ENCODE measurements at places on chromosomes 6 and 20. TPM values are rescaled to one million over a fixed set of nuclear protein-coding genes. Genes with fewer than 3 reads are reported as not detected.

DNA sequence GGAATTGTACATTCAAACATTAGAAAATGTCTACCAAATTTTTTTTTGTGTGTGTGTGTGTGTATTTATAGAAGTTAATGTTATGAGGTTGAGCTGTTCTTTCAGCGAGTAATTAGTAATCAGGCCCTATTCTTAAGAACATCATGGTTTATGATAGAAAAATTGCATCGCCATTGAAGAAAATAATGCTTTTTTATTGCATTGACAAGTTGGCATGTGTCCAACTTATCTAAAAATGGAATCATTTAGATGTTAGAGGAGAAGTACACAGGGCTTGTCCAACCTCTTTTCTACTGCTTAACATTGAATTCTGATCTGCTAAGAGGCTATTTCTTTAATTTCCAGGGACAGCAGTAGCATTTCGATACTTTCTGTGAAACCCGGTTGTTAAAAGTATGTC, 61.6 kb upstream of the ADGRG6 start:
- no peak for DNase-seq

Gene TOX2
- total RNA-seq, result 1.7 TPM

Gene LRP11
- total RNA-seq, result 8.1 TPM

DNA sequence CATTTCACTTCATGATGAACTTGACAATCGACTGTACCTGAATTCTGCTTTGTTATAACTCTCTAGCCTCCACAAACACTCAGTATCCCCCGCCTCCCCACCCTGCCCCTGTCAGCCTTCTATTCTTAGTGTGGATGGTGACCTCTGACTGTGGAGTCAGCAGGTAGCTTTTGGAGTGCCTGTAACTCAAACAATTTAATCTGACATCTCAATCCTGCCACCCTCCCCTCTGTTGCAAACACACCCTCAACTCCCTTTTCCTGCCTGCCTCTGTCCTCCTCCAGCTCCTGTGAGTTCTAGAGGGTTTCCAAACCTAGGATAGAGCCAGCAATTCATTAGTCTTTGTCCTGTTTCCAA, 20.3 kb downstream of the DAAM2 start:
- no peak for DNase-seq

Gene PCSK2
- not detected for total RNA-seq

GRCh38 chr6:139580592-139581484, 206.4 kb upstream of the CITED2 start:
- DNase-seq, result no peak

DNA sequence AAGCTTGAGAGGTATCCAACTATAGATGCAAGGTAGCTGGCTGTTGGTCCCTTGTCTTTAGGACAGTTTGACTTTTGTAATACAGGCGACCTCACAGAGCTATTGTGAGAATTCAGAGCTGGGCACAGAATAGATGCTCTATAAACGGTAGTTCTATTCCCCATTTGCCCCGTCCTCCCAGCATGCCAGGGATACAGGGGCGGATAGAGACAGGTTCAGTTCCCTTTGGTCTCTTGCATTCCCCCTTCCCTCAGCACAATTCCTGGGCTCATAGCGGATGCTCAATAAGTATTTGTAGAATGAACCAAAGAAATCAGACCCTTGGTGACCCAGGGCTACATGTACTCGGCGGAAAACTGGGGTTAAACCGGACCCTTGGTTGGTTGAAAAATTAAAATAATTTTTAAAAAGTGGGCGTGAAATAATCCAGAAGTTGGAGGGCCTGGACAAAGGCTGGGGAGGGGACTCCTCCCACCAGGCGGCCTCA, 707 bp upstream of the TOP1 start:
- DNase-seq, result no peak

Gene KCNK16
- total RNA-seq, result not detected

DNA sequence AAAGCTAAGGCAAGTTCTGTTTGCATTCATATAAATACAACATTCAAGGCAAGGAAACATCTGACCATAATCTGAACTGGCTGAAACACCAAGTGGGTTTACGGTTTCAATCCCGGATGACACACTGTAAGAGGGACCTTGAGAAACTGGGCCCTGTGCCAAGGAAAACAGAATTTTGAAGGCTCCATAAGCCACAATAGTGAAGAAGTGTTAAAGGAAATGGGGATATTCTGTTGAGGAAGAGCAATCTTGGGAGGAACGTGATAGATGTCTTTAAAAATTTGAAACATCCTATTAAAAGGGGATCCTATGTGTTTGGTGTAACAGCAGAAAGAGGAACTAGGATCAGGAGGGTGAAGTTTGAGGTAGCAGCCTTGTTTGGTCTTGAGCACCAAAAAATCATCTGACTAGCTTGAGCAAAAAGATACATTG, 82.4 kb upstream of the TAB2 start:
- peak; percentile 92 for DNase-seq

DNA sequence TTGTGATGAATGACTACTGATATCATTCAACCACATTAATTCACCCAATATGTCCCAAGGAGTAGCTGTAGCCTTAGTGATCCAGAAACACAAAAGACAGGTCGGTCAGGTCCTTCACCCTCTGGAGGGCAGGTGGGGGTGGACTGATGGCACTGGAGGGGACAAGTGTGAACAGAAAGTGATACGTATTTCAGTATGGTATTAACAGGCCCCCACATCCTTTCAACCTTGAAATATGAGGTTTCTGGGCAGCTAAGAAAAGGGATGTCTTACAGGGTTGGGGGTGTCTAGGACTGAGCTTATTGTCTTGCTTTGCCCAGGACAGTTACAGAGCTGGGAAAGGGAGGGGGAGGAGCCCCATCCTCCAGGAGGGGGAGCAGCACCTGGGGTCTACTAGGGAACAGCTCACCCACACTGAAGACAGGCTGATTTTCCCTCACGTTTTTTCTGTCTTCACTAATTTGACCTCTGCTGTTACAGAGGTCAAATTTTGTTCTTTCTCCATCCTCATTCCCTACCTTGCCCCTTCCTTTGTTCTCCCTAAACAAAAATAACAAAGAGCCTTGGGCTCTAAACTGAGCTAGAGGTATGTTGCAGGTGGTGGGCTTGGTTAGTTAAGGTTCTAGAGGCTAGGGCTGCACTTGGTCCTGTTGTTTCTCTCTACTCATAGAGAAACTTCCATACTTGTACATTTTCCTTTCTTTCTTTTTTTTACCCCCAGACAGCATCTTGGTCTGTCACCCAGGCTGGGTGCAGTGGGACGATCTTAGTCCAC, 38.0 kb upstream of the EEF1A1 start:
- no peak for DNase-seq

DNA sequence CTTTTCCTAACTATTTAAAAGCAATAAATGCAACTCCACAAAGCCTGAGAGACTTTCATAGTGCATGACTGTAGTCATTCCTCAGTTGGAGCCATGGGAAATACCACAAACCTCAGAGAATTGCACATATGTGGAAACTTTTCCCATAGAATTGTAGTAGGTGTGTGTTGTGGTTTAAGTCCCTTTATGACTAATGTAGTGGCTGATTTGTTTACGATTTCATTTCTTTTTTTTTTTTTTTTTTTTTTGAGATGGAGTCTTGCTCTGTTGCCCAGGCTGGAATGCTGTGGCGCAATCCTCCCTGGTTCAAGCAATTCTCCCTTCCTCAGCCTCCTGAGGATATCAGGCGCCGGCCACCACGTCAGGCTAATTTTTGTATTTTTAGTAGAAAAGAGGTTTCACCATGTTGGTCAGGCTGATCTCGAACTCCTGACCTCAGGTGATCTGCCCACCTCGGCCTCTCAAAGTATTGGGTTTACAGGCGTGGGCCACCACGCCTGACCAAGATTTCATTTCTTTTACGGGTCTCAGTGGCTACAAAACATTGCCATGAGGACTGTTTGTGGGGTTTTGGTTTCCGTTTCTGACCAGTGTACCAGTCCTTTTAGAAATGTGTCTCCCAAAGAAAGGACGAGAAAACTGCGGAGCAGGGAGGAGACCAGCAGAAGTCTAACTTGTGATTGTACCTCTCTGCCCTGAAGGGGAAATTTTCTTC, 212.1 kb upstream of the MARCKS start:
- DNase-seq, result peak; percentile 72

Gene CD164
- 107 TPM for total RNA-seq

Gene TGM3
- total RNA-seq, result not detected

Gene FERMT1
- total RNA-seq, result under 0.01 TPM

DNA sequence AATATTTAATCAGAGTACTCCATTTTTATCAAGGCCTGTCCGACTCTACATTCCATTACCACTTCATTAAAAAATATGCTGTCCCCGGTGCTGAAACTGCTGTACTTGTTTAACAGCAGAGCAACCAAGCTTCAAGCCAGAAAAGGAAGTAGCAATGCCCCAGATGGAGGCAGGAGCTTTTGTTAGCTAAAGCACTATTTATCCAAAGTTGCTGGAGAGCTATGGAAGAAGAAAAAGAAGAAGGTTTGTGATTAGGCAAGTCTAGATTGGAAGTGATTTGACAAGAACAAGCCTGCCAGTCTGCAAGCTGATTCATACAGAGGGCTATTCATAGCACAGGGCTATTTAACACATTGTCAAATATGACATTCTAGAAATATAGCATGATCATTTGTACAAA, 160.9 kb upstream of the SPTLC3 start:
- peak; percentile 1 for DNase-seq

Gene NEDD9
- total RNA-seq, result 177 TPM

DNA sequence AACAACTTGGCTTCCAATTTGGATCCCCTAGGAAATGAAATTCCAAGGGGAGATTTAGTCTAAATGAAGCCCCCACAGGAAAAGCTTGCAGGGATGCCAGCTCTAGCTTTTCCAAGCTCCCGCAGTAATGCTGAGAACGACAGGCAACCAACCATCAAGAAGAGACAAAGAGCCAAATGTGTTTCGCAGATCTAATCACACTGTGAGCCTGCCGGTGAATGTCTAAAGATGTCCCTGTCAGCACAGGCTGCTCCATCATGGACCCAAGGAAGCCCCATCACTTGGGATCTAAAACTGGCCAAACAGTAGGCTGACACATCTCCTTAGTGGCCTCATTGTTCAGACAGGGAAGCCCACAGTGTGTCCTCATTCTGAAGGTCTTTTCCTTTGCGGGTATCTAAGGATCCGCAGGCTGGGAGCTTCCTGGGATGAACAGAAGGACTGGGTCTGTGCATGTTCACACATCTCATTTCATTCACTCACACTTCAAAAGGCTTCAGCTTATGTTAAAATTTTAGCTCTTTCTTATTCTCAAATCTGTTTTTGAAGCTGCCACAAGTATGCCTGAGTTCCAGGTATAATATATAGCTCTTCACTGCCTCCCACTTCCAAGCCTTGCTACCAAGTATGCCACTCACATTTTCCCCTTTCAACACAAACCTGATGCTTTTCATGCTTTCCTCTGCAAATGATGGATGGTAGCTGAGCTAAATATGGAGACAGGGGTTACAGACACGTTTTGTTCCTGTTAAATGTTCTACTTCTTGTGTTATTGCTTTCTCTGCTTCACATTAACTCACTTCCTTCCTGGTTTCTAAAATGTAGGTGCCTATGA, 229.8 kb downstream of the HIVEP2 start:
- DNase-seq, result no peak

- no peak for DNase-seq
These were observed 12.0 kb upstream of the MRPS10 start for GRCh38 chr6:42229506-42230119.

GRCh38 chr20:57659517-57660180, 39.4 kb upstream of the ZBP1 start:
- DNase-seq, result no peak

Gene RNF39
- total RNA-seq, result not detected

Gene TMC2
- total RNA-seq, result not detected

- DNase-seq, result no peak
These were observed 43.4 kb downstream of the TAF8 start for GRCh38 chr6:42093582-42094329.

DNA sequence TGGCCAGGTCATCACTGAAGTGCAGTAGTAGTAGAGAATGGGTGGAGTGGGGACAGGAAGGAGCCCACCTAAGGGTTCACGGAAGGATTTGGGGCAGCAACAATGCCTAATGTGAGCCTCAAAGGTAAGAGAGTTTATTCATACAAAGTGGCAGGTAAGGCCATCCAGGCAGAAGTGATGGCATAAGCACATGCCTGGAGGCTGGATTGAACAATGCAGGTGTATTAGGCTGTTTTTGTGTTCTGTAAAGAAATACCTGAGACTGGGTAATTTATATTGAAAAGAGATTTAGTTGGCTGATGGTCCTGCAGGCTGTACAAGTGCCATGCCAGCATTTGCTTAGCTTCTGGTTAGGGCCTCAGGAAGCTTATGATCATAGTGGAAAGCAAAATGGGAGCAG, 48.3 kb downstream of the CLIC5 start:
- DNase-seq, result no peak
